Activated CD4-positive, CD25-positive, alpha-beta regulatory T cell treated with anti-CD3 and anti-CD28 coated beads, Interleukin-2, amount 50 U/mL, for 24 hours (primary cell): ENCODE measurements at places on chromosomes 3 and 15.

- ATAC-seq, result no peak
Observed at GRCh38 chr15:66581972-66582537, 16.3 kb upstream of the LCTL start.

GRCh38 chr15:89998923-89999675, 2.0 kb upstream of the ZNF710 start:
- ATAC-seq, result no peak

- ATAC-seq, result no peak
Observed at GRCh38 chr3:24440760-24441464, 53.7 kb downstream of the THRB start.

- peak; percentile 42 for ATAC-seq
Observed at GRCh38 chr3:52088445-52089367, 32.3 kb upstream of the DUSP7 start.

DNA sequence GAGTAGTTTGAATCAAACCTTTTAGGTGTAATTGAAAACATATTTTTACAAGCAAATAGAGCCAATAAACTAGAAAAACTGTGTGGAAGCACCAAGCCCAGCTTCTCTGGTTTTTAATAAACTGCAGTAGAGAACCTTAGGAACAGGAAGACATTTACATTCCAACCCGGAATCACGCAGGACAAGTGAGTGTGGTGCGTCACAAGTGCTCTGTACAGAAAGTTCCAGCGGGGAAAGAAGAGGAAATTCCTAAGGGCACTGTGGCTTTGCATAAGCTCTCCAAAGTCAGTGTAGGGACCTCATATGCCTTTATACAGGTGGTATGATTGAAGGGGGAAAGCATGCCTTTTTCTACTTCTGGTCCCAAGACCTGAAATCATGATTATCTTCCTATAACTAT, 21.6 kb downstream of the COL8A1 start:
- no peak for ATAC-seq

- no peak for ATAC-seq
Observed at GRCh38 chr15:80639168-80639555, 55.9 kb upstream of the ABHD17C start.
